ENCODE measurements at places on chromosomes 1 and 21.

DNA sequence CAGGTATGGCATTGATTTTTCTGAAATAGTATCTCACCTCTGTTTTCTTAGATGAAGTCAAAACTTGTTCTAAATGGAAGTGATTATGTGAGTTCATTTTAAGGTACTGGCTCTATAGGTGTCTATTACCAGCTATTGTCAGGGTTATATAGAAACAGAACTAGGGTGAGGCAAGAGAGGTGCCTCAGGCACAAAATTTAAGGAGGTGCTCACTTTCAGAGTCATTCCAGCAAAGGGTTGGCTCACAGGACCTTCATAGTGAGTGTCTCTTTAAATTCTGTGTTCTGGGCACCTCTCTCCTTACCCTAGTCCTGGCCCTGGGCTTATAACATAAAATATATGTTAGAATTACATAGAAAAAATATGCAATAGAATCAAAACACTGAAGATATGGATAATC is 49.3 kb downstream of the KIAA0319L start:
- no peak for DNase-seq

DNA sequence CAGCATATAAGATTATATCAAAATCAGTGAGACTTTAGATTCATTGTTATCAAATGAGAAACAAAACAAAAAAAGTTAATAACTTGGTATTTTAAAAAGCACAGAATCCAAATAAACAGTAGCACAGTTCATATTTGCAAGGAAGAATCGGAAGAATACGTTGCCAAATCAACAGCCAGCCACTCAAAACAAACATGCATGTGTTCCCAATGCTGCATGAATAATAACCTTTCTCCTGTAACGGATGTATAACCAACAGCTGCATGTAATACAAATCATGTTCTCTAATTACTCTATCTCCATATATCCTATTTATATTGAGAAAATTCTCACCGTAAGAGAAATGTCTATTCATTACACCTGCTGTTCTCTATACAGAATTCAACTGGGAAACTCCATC is 98.9 kb upstream of the FOXD3 start:
- no peak for DNase-seq

GRCh38 chr21:37032877-37033471 is 26.5 kb downstream of the RIPPLY3 start:
- no peak for DNase-seq

DNA sequence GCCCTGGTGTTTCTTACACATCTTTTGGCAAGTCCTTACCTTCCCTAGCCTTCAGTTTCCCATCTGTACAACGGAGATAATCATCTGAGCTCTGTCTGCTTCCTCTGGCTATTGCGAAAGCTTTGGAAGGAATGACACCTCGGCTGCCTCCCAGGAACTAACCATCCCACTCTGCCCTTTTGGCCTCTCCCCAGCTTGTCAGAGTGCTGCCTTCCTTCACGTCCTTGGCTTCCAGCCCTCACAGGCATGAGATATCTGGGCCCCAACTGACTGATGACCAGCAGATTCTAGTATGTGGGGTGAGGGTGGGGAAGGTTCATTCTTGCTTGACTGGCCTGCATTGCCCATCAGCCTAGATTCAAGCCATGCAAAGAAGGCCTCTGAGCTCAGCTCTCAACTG is 253.1 kb upstream of the FGGY start:
- DNase-seq, result no peak

DNA sequence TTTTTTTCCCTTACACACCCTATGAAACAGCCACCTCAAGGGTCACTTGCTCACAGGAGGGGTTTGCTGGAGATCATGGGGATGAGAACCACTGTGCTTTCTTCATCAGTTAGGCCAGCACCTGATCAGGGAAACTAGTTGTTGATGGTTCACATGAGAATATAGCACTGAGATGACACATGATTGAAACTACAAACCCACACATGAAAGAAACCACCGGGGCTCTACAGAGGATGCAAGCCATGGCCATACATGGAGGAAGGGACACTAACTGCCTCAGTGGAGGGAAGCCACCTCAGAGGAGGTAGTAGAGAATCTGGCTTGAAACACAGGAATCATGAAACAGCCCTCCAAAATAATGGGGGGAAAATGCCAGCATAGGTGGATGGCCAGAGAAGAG is 63.2 kb downstream of the PRKAB2 start:
- DNase-seq, result no peak

DNA sequence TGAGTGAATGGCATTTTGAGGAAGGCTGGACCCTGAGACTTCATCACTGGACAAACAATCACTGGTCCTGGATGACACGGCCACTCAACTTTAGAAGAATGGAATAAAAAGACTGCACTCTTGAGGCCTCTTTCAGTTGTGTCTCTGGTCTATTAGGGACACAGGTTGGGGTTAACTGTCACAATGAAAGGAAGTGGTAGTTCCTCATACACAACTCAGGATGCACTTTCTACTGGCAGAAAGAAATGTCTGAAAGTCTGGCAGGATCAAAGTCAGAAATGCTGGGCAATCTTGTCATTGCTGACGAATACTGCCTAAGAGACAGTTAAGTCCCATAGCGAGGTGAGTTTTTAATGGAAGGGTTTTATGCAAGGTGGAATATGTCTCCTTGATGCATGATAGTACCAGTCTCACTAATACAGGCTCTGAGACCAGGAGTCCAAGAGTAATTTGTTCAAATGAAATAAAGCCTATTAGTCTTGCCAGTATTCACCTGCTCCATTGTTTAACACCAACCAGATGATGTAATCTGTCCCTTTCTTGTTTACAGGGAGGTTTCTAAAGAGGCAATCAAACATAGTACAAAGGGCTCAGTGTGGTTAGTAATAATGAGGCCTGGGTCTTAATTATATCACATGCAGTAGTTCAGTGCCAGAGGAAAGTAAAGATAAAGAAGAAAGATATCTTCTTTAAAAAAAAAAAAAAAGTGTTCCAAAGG is 11.2 kb upstream of the RRP15 start:
- DNase-seq, result no peak

GRCh38 chr1:153355445-153356071 is 2.1 kb upstream of the S100A9 start:
- DNase-seq, result no peak

- DNase-seq, result no peak
Measured at GRCh38 chr1:204266504-204267034, 52.8 kb upstream of the GOLT1A start.

DNA sequence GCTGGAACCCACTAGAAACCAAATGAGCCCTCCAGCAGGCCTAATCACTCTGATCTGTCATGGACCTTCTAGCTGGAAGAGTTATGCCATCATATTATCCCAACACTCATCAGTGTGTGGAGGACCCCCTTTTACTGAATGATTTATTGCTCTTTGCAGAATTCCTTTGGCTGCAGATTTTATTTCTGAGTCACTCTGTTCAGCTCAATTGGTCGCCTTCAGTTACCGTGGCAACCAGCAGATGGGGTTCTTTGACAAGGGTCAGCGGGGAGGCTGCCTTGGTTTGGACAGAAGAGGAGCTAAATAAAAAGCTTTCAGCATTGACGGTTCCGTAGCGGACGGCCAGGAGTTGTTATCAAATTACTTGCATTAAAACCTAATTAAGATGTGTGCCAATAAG is 220.1 kb downstream of the SDCCAG8 start:
- DNase-seq, result no peak

- no peak for DNase-seq
Measured at GRCh38 chr1:29437946-29438345, 201.6 kb downstream of the PTPRU start.

DNA sequence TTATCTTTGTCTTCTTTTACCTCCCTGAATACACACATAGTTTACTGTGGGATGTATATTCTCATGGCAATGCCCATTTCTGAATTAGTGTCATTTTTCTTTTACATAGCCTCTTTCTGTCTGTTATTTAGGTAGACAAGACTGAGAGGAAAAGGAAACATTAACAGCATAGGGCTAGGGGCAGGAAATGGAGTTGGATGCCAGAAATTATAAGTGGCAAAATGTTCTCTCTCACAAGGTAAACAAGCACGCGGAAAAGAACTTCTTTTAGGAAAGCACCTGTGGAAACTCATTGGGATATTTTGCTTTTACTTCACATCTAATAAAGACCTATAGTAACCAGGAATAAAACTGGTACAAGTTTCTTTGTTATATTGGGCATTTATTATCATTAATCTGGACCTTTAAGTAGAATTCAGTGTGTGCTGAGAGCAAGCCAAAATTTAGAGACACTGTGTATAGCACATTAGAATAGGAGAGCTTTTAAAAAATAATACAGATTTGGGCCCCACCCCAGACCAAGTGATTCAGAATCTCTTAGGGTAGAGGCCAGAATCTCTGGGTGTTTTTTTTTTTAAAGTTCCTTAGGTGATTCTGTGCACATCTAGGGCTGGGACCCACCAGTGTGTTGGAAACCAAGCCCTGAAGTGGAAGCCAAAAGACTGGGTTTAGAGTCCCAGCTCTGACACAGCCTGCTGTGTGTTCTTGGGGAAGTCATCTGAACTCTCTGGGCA is 32.7 kb downstream of the S100A10 start:
- no peak for DNase-seq

DNA sequence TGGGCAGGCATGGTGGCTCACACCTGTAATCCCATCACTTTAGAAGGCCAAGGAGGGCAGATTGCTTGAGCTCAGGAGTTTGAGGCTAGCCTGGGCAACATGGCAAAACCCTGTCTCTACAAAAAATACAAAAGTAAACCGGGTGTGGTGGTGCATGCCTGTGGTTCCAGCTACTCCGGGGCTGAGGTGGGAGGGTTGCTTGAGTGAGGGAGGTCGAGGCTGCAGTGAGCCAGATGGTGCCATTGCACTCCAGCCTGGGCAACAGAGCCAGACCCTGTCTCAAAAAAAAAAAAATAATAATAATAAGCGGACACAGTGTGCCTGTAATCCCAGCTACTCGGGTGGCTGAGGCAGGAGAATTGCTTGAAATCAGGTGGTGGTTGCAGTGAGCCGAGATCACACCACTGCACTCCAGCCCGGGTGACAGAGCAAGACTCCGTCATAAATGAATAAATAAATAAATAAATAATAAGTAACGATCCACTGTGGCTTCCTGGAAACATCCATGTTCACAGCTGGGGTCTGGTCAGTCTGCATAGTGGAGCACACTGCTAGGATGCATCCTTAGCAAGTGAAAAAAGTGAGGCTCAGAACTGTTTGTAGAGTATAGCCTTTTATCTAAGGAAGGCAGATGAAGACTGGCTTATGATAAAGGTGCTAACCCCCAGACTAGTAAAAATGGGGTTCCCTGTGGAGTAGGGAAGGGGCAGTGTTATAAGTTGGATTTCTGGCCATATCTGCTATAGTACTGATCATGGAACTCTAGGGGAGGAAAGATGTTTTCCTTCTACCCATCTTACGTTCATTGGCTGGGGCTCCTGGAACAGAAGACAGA is 15.7 kb downstream of the PKNOX1 start:
- DNase-seq, result no peak

- no peak for DNase-seq
Measured at GRCh38 chr21:27647921-27648320, 681.0 kb upstream of the ADAMTS5 start.

- DNase-seq, result peak; percentile 96
Measured at GRCh38 chr1:88683541-88684481, at the start of gene PKN2. Gene PKN2, plus strand, starts transcription at chr1:88684273. Its CDS starts 308 bp downstream, at chr1:88684581.

GRCh38 chr1:43520100-43520778 is 10.4 kb upstream of the PTPRF start:
- no peak for DNase-seq

DNA sequence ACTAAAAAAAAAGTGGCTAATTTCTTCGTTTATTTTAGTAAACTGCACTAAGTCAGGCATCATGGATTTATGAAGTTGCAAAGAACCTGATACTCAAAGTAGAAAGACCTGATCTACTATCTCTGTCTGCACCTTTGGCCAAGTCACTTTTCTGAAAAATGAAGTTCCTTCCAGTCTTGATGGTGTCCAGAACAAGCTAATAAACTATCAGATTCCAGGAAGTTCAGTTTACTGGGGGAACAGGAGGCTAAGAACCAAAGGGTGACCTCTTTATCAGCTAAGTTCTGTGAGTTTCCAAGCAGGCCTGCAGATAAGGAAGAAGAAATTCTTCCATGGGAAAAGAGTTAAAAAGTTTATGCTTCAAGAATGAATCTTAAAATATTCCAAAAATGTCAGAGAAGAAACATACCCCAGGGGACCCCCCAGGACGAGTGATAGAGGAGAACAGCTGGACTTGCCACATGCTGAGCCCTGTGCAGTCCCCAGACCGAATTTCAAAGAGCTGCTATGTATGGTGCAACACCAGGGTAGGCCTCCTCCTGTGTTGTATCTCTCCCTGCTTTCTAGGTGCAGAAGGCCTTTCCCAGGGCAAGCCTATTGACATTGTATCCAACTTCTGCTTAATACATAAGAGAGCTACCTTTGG is 72.8 kb upstream of the FGGY start:
- no peak for DNase-seq

DNA sequence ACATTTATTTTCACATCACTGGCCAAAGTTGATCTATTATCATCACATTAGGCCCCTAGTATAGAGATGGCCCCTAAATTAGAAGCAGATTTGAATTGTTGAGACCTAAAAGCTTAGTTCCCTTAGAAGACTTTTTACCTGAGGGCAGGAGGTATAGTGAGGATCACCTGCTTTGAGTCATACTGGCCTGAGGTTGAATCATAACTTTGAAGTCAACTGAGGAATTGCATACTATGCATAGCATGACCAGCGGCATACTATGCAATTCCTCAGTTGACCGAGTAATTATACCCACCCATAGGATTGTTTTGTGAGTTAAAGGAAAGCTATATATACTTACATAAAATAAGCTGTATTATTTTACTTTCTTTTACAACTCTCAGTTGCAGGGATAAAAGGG is 50.3 kb upstream of the DPH5 start:
- DNase-seq, result no peak

GRCh38 chr1:161421456-161421855 is 53.8 kb upstream of the CFAP126 start:
- no peak for DNase-seq

GRCh38 chr1:145997718-145998023 is 1.3 kb upstream of the TXNIP start:
- no peak for DNase-seq

GRCh38 chr21:43858806-43859648 is 6.0 kb upstream of the AGPAT3 start:
- DNase-seq, result no peak

- DNase-seq, result no peak
Measured at GRCh38 chr1:66705110-66705509, 47.1 kb upstream of the DYNLT5 start.

DNA sequence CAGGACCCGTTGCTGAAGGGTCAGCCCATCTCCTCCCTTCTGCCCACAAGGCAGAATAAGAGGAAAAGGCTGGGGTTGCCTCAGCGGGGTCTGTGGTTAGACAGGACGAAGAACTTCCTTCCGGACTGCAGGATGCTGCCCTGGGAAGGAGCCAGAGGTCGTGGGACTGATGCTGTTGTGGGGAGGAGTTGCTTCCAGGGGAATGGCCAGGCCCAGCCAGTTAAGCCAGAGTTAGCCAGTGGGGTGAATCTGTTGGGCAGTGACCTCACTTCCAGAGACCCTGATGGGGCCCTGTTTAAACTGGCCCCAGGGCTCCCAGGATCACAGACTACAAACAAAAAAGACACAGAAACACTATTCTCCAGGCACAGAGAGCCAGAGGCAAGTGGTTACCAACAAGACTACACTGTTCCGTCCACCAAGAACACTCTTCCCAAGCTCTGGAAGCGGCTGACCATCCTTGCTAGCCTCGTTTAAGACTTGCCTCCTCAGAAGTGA is 13.0 kb downstream of the FAM229A start:
- no peak for DNase-seq
